ENCODE measurements at places on chromosomes 3 and 15.

- DNase-seq = no peak
- no peaks in the 10 kb centered on the region for H3K4me1 ChIP-seq
- H3K27me3 ChIP-seq = peaks cover 72% of the 10 kb centered on the region
- H3K4me3 ChIP-seq = no peak overlapping the region
- no peaks in the 10 kb centered on the region for H3K36me3 ChIP-seq
Observed at GRCh38 chr3:45362758-45363157, 25.6 kb upstream of the LARS2 start.

GRCh38 chr3:29731050-29731449, 450.2 kb downstream of the RBMS3 start:
- no peak overlapping the region for H3K27ac ChIP-seq
- no peak for DNase-seq
- H3K4me3 ChIP-seq = no peak overlapping the region

GRCh38 chr3:70006089-70006488, 6.6 kb downstream of the SAMMSON start:
- H3K4me3 ChIP-seq = no peak overlapping the region
- no peak overlapping the region for H3K27ac ChIP-seq
- no peaks in the 10 kb centered on the region for H3K36me3 ChIP-seq
- no peaks in the 10 kb centered on the region for H3K27me3 ChIP-seq
- no peak for DNase-seq

DNA sequence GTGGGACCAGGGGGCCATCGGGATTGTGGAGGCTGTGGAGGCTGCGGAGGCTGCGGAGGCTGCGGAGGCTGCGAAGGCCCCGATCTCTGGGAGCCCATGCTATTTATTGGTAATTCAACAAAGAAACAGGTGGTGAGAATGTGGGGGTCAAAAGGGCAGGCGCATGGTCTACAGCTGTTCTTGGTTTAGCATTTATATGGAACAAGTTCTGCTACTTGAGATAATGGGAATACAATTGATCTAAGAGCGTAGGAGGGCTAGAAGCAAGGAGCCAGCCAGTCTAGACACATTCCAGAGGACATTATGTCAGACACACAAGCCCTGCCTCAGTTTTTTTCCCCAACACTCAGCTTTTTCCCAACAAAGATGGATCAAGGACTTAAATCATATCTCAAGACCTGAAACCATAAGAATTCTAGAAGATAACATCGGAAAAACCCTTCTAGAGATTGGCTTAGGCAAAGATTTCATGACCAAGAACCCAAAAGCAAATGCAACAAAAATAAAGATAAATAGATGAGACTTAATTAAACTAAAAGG, 20.1 kb downstream of the C3orf80 start:
- H3K4me1 ChIP-seq = no peaks in the 10 kb centered on the region
- no peak overlapping the region for H3K27ac ChIP-seq
- H3K4me3 ChIP-seq = no peak overlapping the region
- H3K36me3 ChIP-seq = peaks cover 2% of the 10 kb centered on the region
- peaks cover 17% of the 10 kb centered on the region for H3K27me3 ChIP-seq

DNA sequence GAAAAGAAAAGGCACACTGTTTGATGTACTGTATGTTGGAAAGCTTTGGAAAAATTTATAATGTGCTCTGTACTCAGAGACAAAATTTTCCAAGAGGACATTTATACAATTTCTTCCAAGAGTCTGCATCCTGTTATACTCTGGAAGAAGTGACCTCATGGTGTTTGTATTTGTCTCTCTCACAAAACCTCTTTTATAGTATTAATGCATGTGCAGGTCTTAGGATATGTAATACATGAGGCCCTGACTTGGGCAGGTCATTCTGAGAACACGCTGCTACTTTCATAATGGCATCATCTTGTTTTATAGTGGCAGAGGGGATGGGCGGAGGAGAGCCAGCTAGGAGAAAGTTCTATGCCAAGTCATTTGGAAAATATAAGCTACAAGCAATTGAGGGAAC, 72.0 kb upstream of the P3H2 start:
- H3K36me3 ChIP-seq = no peaks in the 10 kb centered on the region
- H3K4me3 ChIP-seq = no peak overlapping the region
- H3K4me1 ChIP-seq = no peaks in the 10 kb centered on the region
- H3K27ac ChIP-seq = no peak overlapping the region
- no peaks in the 10 kb centered on the region for H3K27me3 ChIP-seq

GRCh38 chr15:101159936-101160815, 91.7 kb downstream of the CHSY1 start:
- H3K36me3 ChIP-seq = peaks cover 3% of the 10 kb centered on the region
- H3K27ac ChIP-seq = no peak overlapping the region
- peaks cover 25% of the 10 kb centered on the region for H3K4me1 ChIP-seq
- H3K27me3 ChIP-seq = no peaks in the 10 kb centered on the region
- no peak for DNase-seq
- H3K4me3 ChIP-seq = no peak overlapping the region

DNA sequence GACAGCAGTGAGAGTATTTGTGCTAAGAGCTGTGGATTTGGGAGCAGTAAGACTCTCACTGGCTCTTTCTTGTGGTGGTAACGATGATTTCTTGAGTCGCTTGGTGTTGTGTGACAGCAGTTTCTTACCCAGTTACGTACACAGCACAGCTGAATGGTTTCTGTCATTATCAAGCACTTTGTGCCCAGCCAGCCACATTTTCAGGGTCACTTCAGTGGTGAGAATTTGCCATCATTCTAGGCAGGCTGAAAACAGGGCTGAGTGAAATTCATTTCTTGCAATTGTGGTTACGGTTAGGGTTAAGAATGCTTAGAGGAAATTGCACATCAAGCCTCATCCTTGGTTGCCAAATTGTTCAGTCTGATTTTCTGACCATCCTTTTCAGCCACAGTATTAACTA, 130.1 kb downstream of the RYR3 start:
- no peaks in the 10 kb centered on the region for H3K27me3 ChIP-seq
- no peak overlapping the region for H3K27ac ChIP-seq
- no peak for DNase-seq
- no peaks in the 10 kb centered on the region for H3K36me3 ChIP-seq
- H3K4me1 ChIP-seq = no peaks in the 10 kb centered on the region

DNA sequence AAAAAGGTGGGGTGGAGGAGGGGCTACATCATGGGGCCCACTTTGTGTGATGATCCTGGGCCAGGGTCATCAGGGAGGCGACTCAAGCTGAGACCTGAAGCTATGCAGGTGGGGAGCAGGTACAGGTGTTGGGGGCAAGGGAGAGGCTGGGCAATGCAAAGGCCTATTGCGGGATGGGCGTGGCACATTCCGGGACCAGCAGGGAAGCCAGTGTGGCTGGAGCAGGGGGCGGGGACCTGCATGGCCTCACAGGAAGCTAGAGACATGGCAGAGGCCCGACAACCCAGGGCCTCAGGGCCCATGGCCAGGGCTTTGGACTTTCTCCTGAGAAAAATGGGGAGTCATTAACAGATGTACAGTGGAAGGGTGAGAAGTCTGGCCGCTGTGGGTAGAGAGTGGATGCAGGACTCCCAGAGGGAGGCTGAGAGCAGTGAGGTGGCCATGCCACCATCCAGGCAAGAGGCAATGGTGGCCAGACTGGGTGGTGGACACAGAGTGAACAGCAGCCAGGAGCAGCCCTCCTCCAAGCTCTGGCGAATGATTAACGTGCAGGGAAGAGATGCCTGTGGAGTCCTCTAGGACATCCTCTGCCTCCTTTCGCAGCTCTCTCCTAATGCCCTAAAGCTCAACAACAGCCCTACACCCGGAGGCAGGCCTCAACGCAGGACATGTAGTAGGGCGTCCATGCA, 122.6 kb upstream of the ATP2B2 start:
- H3K27ac ChIP-seq = no peak overlapping the region
- no peak overlapping the region for H3K4me3 ChIP-seq
- H3K27me3 ChIP-seq = peaks cover 61% of the 10 kb centered on the region
- no peaks in the 10 kb centered on the region for H3K36me3 ChIP-seq
- no peak for DNase-seq

DNA sequence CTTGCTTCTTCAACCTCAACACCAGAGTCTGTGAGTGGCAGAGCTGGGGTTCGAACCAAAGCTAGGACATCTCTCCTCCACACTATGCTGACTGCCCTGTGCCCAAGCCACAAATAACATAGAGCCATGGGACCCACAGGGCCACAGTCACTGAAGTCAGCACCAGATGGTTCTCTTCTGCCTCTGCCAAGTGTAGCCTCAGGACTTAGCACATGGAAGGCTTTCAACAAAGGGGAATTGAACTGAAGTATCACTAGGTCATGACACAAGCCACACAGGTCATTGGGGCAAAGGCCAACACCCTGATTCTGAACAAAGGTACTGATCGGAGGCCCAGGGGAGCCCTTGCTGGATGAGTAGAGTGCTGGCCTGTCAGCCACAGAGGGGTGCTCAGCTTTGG, 83.6 kb downstream of the BDH1 start:
- no peaks in the 10 kb centered on the region for H3K36me3 ChIP-seq
- no peaks in the 10 kb centered on the region for H3K4me1 ChIP-seq
- no peak overlapping the region for H3K27ac ChIP-seq
- no peak overlapping the region for H3K4me3 ChIP-seq

- DNase-seq = no peak
- H3K27ac ChIP-seq = no peak overlapping the region
- H3K27me3 ChIP-seq = no peaks in the 10 kb centered on the region
- no peak overlapping the region for H3K4me3 ChIP-seq
Observed at GRCh38 chr3:128222796-128223385, 69.6 kb downstream of the EEFSEC start.

- H3K4me1 ChIP-seq = no peaks in the 10 kb centered on the region
- no peak overlapping the region for H3K27ac ChIP-seq
- no peaks in the 10 kb centered on the region for H3K36me3 ChIP-seq
- no peak overlapping the region for H3K4me3 ChIP-seq
Observed at GRCh38 chr3:171846597-171846996, 3.4 kb downstream of the TMEM212 start.

GRCh38 chr15:71207141-71207540, 91.9 kb downstream of the THSD4 start:
- H3K27me3 ChIP-seq = peaks cover 12% of the 10 kb centered on the region
- no peak for DNase-seq
- no peak overlapping the region for H3K27ac ChIP-seq
- H3K4me3 ChIP-seq = no peak overlapping the region
- H3K36me3 ChIP-seq = no peaks in the 10 kb centered on the region

- no peak for DNase-seq
- no peak overlapping the region for H3K27ac ChIP-seq
- H3K4me3 ChIP-seq = no peak overlapping the region
- no peaks in the 10 kb centered on the region for H3K4me1 ChIP-seq
Observed at GRCh38 chr3:173055228-173055933, 85.7 kb downstream of the SPATA16 start.
